Osteoblast (primary cell): ENCODE measurements at places on chromosomes 7 and 10. TPM values are rescaled to one million over a fixed set of nuclear protein-coding genes. Genes with fewer than 3 reads are reported as not detected.
A peak's percentile ranks its signal among the peaks of the same experiment; 100 is the strongest.

The NUTM2B gene
- total RNA-seq, result 0.72 and 0.88 TPM in 2 replicates

DNA sequence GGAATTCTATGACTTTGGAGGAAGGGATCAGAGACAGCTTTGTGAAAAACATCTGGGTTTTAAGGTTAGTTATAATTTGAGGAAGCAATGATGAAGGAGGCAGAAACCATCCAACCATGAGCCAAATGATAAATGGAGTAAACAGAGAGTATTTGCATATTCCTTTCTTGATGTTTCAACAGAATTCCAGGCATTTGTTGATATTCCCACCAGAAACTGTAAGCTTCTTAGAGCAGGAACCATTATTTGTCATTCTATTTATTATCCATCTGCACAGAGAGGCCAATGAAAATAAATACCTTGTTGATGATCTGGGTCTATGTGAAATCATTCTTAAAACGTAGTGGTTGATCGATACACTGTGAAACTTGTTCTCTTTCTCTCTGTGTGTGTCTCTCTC is 715.3 kb downstream of the INHBA start:
- H3K36me3 ChIP-seq, result no peaks in the 10 kb centered on the region
- H3K4me1 ChIP-seq, result peaks cover 18% of the 10 kb centered on the region
- peak overlapping the region; percentile 95 for H3K27ac ChIP-seq
- no peak overlapping the region for H3K4me3 ChIP-seq
- H3K27me3 ChIP-seq, result no peaks in the 10 kb centered on the region

- no peaks in the 10 kb centered on the region for H3K36me3 ChIP-seq
- no peak overlapping the region for H3K27ac ChIP-seq
- no peak overlapping the region for H3K4me3 ChIP-seq
- no peak for DNase-seq
- no peaks in the 10 kb centered on the region for H3K27me3 ChIP-seq
- H3K4me1 ChIP-seq, result no peaks in the 10 kb centered on the region
These were observed 181.3 kb upstream of the FEZF1 start for GRCh38 chr7:122485856-122486255.

DNA sequence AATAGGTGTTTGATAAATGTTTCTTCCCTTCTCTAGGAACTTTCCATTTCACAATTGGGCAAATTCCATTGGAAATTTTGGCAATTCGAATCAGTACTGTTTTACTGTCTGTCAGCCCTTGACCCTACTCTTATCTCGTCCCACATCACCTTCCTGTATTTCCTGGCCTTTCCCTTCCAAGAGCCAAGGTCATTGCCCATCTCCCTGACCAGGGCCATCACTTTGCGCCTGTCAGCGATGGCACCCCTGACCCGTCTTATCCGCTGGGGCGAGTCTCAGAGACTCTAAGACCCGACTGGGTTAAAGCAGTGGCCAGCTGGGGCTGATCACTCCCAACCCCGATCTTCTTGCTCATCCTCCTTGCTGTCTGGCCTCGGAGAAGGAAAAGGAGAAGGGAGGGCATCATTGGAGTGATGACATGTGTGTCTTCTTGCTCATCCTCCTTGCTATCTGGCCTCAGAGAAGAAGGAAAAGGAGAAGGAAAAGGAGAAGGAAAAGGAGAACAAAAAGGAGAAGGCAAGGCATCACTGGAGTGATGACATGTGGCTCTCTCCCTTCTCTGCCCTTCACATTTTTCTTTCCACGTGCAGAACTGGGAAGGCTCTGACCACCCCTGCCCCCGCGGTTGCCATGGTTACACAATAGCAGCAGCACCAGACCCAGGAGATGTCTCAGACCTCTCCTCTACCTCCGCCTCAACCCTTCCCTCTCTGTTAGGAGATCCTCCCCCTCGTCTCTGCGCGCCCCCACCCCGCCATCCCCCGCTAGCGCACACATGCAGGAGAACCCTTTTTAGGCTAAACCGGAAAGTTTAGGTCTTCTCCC is 2.0 kb downstream of the SEMA3D start:
- peak overlapping the region; percentile 67 for H3K4me3 ChIP-seq
- peaks cover 44% of the 10 kb centered on the region for H3K27me3 ChIP-seq
- no peaks in the 10 kb centered on the region for H3K36me3 ChIP-seq
- no peak for DNase-seq
- H3K4me1 ChIP-seq, result peaks cover 5% of the 10 kb centered on the region

DNA sequence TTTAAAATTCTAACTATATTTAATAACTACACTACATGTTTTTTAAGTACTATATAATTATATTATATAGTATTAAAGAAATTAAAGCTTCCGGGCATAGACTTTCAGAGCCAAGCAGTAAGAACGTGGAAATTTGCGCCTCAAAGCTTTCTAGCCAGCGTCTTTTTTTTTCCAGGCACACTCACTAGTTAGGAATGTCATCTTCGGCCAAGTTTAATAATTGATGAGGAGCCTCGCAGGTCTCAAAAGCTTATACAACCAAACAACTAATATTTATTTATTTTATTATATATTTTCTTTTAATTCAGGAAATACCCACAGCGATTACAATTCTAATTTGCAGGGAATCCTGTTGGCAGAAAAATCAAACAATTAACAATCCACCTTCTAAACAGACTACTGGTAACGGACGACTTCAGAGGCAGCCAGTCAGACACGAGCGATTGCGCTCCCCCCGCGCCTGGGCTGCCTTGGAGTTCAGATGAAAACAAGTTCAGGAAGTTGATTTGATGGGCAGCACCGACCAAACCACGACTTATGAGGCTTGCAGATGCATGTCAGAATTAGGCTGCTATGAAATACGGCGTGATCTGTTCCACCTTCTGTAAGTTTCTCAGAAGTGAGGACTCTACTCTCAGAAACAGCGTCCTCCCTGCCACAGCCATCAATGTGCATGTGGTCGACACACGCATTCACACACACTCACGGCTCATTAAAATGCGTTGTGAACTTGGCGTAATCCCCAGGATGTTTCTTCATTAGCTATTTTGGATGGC is 431.8 kb upstream of the MGMT start:
- H3K27me3 ChIP-seq, result peaks cover 14% of the 10 kb centered on the region
- H3K4me1 ChIP-seq, result no peaks in the 10 kb centered on the region
- H3K36me3 ChIP-seq, result no peaks in the 10 kb centered on the region
- H3K4me3 ChIP-seq, result no peak overlapping the region
- no peak for DNase-seq

DNA sequence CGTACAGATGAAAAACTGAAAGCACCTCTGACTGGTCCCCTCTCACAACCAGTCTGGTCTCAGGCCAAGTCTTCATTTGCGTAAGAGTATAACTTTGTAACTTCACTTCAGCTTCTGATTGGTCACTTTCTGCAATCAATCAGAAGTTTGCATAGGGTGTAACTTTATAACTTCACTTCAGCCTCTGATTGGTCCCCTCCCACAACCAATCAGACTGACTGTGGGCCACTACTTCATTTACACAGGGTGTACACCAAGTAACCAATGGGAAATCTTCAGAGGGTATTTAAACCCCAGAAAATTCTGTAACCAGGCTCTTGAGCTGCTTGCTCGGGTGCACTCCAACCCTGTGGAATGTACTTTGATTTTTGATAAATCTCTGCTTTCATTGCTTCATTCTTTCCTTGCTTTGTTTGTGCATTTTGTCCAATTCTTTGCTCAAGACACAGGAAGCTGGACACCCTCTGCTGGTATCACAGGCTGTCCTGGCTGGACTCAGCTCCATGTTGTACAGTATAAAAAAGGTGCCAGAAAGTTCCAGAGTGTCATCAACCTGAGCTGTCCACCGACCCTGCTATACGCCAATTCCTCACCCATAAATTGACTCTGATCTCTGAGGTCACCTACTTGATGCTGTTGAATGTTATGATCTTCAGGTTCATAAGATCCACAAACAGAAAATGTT is 74.5 kb downstream of the COBL start:
- H3K36me3 ChIP-seq, result no peaks in the 10 kb centered on the region
- no peak for DNase-seq
- no peak overlapping the region for H3K27ac ChIP-seq
- no peaks in the 10 kb centered on the region for H3K4me1 ChIP-seq
- H3K4me3 ChIP-seq, result no peak overlapping the region

The GAD2 gene
- not detected in 2 replicates for total RNA-seq

- H3K4me3 ChIP-seq, result no peak overlapping the region
- DNase-seq, result no peak
- H3K27me3 ChIP-seq, result no peaks in the 10 kb centered on the region
- H3K4me1 ChIP-seq, result peaks cover 6% of the 10 kb centered on the region
- H3K27ac ChIP-seq, result no peak overlapping the region
- H3K36me3 ChIP-seq, result no peaks in the 10 kb centered on the region
These were observed 52.7 kb downstream of the SRPK2 start for GRCh38 chr7:105336009-105336408.

GRCh38 chr10:11988924-11989323 is 53.7 kb downstream of the UPF2 start:
- no peaks in the 10 kb centered on the region for H3K27me3 ChIP-seq
- H3K36me3 ChIP-seq, result peaks cover 17% of the 10 kb centered on the region

The EVX1 gene
- total RNA-seq, result not detected in 2 replicates

GRCh38 chr10:23742368-23742767 is 303.5 kb downstream of the OTUD1 start:
- no peaks in the 10 kb centered on the region for H3K27me3 ChIP-seq
- H3K4me1 ChIP-seq, result no peaks in the 10 kb centered on the region
- no peaks in the 10 kb centered on the region for H3K36me3 ChIP-seq
- DNase-seq, result no peak

- no peak overlapping the region for H3K4me3 ChIP-seq
- H3K36me3 ChIP-seq, result no peaks in the 10 kb centered on the region
- H3K27ac ChIP-seq, result no peak overlapping the region
- DNase-seq, result no peak
- no peaks in the 10 kb centered on the region for H3K27me3 ChIP-seq
- H3K4me1 ChIP-seq, result no peaks in the 10 kb centered on the region
These were observed 124.1 kb upstream of the TEX47 start for GRCh38 chr7:88919478-88920131.

DNA sequence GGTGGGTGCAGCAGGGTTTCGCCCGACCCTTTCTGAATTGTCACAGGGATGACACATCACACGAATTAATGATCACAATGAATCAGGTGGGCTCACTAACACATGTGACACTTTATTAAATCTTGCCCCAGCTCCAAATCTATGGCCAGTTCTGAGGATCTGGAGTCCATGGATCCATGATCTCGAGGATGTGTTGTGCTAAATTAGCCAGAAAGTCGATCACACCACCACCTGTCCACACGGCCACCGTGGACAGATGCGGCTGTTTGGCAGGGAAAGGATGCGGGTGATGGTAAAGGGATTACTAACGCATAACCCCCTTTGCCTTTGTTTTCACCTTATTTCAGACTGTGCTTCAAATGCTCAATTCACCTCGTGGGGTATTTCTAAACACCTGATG is 96.4 kb downstream of the COBL start:
- no peak overlapping the region for H3K4me3 ChIP-seq
- no peaks in the 10 kb centered on the region for H3K36me3 ChIP-seq
- H3K27ac ChIP-seq, result no peak overlapping the region

- H3K27me3 ChIP-seq, result no peaks in the 10 kb centered on the region
- H3K36me3 ChIP-seq, result no peaks in the 10 kb centered on the region
- H3K4me3 ChIP-seq, result no peak overlapping the region
- peak; percentile 66 for DNase-seq
- peaks cover 9% of the 10 kb centered on the region for H3K4me1 ChIP-seq
- H3K27ac ChIP-seq, result no peak overlapping the region
These were observed 5.6 kb upstream of the POLD2 start for GRCh38 chr7:44128721-44129582.

DNA sequence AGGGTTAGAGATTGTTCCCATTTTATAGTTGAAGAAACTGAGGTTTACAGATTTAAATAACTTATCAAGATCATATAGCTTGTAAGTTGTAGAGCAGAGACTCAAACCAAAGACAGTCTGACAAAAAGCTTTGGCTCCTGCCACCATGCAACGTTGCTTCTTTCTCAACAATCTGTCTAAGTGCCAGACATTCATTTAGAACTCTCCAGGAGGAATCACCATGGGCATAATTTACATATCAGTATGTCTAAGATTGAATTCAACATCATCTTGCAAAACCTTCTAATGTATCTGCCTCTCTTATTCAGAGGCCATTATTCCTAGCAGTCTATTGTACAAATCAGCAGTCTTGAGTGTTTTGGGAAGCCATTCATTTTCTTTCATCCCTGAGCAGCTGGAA is 163.5 kb upstream of the PLXDC2 start:
- no peaks in the 10 kb centered on the region for H3K27me3 ChIP-seq
- H3K27ac ChIP-seq, result no peak overlapping the region
- DNase-seq, result no peak
- no peaks in the 10 kb centered on the region for H3K36me3 ChIP-seq
- H3K4me1 ChIP-seq, result peaks cover 31% of the 10 kb centered on the region
- no peak overlapping the region for H3K4me3 ChIP-seq

- no peaks in the 10 kb centered on the region for H3K36me3 ChIP-seq
- no peak overlapping the region for H3K27ac ChIP-seq
- H3K4me3 ChIP-seq, result no peak overlapping the region
- H3K4me1 ChIP-seq, result peaks cover 7% of the 10 kb centered on the region
These were observed 4.7 kb upstream of the LMBR1 start for GRCh38 chr7:156897673-156898072.

GRCh38 chr10:122566632-122567031 is 6.1 kb downstream of the DMBT1 start:
- H3K27ac ChIP-seq, result no peak overlapping the region
- H3K36me3 ChIP-seq, result no peaks in the 10 kb centered on the region
- DNase-seq, result no peak
- H3K4me3 ChIP-seq, result no peak overlapping the region

The HYAL4 gene
- not detected in 2 replicates for total RNA-seq

- H3K4me1 ChIP-seq, result no peaks in the 10 kb centered on the region
- H3K27ac ChIP-seq, result no peak overlapping the region
- H3K4me3 ChIP-seq, result no peak overlapping the region
- no peak for DNase-seq
- no peaks in the 10 kb centered on the region for H3K27me3 ChIP-seq
- H3K36me3 ChIP-seq, result no peaks in the 10 kb centered on the region
These were observed 118.6 kb upstream of the CARD11 start for GRCh38 chr7:3162289-3162688.

DNA sequence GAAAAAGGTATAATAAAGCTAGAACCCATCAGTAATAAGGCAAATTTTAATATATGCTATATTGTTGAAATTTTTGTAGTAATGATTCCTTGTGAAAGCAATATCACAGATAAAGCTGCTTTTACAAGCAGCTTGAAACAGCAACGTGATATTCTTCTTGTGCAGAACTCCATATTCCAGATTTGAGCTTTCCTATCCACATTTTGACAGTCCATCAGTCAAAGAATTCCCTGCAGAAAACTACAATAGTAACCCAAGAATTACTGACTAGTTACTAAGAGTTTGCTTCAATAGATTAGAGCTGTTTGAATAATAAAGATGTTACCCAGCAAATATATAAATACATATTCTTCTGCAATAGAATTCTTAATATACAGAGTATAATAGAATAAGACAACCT is 291.2 kb downstream of the KCND2 start:
- H3K4me3 ChIP-seq, result no peak overlapping the region
- no peak overlapping the region for H3K27ac ChIP-seq
- no peaks in the 10 kb centered on the region for H3K27me3 ChIP-seq
- no peaks in the 10 kb centered on the region for H3K36me3 ChIP-seq
- DNase-seq, result no peak
